ENCODE measurements at places on chromosomes 11 and 22. TPM values are rescaled to one million over a fixed set of nuclear protein-coding genes. Genes with fewer than 3 reads are reported as not detected.

GRCh38 chr22:18991821-18992442 lies 55.8 kb upstream of the PRODH start:
- no peak for DNase-seq

DNA sequence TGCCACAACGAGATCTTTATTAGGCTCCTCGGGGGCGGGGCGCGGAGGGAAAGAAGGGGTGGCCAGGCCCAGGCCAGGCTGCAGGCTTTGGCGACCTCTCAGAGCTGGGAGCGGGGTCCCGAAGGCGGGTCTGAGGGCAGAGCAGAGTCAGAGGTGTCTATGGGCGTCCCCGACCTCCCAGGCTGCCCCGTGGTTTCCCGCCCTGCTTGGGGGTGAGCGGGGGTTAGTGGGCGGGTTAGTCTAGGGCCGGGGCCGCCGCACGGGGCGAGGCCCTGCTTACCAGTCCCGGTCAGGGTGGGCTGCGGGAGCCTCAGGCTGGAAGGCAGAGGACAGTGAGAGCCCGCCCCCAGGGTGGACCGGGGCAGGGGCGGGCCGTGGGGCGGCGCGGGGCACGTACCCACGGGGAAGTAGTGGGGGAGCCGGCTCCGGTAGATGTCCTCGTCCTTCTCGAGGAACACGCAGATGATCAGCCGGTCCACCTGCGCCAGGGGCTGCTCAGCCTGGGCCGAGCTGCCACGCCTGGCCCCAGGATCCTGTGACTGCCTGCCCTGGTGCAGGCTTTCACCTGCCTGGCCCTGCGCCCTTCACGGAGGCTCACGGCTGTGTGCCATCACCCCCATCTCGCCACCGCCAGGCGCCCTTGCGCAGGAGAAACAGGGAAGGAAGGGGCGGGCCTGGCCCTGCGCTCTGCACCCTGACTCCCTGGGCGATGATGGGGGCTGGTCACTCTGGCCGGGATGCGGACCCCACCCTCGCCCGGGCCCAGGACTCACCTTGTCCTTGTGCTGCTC lies 12.5 kb downstream of the OTUB1 start:
- no peak for DNase-seq

- DNase-seq, result no peak
These were observed 444.9 kb downstream of the TBC1D22A start for GRCh38 chr22:47207387-47207786.

DNA sequence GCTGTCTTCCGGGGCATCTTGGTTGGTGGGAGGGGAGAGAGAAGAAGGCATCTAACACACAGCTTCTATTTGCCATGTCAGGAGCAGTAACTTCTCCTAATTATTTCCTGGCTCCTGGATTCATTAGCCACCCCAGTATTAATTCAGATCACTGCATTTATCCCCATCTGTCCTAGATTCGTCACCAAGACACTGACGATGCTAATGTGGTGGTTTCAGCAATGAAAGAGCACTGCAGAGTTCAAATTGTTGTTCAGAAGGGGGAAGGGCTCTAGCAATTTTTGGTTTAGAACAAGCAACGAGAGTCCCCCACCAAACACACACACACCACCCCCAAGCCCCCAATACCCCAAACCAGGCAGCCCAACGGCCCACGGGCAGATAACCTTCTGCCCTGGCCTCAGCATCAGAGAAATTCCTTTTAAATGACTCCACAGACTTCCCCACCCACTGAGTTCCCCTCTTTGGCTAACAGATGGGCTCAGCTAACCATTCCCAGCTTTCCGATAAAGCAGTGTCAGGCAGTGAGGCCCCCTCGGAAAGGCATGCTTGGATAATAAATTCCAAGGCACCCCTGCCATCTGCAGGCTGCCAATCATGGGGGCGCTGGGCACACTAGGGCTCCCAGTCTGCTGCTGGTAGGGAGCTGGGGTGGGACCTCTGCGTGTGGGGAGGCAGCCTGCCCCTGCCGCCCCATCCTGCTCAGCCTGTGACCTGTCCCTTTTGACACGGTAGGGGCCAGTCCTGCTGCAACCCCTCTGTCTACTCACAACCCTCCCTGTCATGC lies 453.5 kb downstream of the MIAT start:
- DNase-seq, result no peak

NRXN2 gene
- polyA plus RNA-seq, result 32.6 TPM

DNA sequence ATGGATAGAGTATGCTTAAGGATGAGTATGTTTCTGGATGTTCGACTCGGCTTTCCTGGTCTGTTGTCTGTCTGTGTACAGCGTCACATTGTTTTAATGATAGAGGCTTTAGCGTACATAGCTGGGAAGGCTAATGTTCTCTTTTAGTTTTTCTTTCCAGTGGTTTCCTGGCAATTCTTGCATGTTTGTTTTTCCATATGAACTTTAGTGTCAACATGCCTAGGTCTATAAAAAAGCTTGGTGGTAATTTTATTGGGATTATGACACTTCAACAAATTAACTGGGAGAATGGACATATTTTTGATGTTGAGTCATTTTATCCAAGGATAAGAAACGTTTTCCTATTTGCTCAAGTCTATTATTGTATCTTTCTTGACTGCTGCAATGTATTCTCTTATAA lies 17.6 kb downstream of the F2 start:
- DNase-seq, result no peak

DNA sequence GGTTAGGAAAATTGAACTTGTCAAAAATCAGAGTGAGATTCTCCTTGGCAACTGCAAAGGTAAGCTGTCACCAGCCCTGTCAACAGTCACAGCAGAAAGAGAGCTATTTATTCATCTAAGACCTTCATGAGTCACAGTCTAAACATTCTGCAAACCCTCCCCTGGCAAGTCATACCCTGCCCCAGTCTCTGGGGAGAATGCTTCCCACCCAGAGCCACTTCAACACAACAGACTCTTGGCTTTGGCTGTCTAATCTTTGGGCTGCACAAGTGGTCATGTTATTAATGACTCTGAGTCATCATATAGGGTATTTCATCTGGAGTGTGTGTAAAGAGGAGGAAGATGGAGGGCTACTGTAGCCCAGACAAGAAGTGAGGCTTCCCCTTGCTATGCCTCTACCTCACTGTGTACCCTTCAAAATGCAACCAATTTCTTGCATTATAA lies 153.4 kb downstream of the CCDC34 start:
- no peak for DNase-seq

UBQLNL gene
- polyA plus RNA-seq, result 0.22 TPM

KRTAP5-8 gene
- polyA plus RNA-seq, result not detected

OR8K1 gene
- not detected for polyA plus RNA-seq

DNA sequence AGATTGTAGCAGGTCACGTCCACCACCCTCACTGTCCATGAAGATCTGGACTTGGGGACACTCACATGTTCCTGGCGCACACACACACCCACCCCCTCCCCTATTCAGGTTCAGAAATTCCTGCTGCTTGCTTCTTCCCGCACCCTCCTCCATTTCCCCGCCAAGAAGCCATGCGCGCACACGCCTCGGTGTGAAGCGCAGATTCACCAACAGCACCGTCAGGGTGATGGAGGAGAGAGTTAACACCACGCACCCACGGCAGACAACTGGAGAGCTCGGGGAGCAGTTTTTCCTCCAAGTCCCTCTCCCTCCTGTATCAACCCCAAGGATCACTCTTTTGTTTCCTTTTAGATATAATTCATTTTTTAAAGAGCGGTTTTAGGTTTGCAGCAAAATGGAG lies 113.4 kb downstream of the BCR start:
- no peak for DNase-seq

DNA sequence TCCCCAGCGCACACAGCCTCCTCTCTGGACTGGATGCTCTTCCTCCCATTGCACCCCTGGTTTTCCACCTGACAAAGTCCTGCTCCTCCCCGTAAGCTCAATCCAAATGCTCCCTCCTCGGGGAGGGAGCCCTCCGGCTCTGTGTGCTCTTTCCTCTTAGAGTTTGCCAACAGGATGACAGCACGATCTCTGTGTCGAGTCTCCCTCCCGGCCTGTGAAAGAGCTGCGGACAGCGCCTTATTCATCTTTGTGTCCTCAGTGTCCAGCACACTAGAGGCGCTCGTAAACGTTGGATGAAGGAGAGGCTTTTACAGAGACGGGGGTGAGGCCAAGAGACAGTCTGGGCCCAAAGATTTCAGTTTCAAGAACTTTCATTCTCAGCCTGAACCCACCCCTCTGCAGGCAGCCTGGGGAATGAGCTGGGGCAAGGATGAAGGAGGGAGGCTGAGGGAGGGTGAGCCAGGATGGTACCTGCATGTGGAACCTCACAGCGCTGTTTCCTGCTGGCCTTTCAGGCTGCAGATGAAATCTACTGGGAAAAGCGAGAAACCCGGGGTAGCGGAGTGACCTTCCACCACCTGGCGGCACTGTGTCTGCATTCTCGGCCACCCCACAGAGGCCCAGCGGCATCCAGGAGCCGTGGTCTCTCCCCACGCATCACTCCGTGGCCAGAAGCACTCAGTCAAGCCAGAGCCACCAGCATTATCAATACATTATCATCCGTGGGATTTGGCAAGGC lies 8.5 kb upstream of the TMPRSS4 start:
- DNase-seq, result no peak

GRCh38 chr22:32602154-32602553 lies 127.5 kb downstream of the FBXO7 start:
- DNase-seq, result no peak

GRCh38 chr22:25153961-25154666 lies 45.5 kb upstream of the CRYBB3 start:
- DNase-seq, result no peak

DNA sequence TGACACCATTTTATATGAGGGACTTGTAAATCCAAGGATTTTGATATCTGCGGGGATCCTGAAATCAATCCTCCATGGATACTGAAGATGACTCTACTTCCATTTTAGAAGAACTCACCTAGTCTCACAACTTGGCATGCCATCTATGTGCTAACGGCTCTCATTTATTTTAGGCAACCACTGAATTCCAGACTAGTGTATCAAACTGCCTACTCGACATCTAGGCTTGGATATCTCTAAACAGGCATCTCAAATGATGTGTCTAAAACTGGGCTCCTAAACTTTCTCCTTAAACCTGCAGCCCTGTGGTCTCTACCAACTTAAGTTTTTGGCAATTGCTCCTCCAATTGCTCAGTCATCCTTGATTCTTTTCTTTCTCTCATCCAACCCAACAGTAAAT lies 31.2 kb upstream of the CLNS1A start:
- no peak for DNase-seq

DNA sequence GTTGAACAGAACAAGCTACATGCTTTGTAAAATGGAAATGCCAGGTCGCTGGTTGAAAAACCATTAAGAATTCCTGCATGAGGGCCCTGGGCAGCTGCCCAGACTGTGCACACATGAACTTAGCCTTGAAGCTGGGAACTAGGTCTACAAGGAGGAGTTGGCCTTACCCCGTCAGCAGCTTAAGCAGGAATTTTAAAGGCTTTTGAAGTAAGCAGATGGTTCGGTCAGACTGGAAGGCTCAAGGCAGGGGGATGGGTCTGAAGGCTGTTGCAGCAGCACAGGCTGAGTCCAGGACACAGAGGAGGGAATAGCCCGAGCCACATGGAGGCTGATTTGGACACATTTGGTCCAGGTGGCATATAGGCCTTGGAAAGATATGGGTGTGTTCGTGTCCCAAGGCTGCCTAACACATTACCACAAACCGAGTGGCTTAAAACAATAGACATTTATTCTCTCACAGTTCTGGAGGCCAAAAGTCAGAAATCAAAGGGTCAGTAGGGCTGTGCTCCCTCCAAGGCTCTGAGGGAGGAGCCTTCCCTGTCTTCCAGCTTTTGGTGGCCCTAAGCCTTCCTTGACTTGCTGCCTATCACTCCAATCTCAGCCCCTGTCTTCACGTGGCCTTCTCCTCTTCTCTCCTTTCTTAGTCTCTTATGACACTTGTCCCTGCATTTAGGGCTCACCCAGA lies 11.6 kb downstream of the LIF start:
- DNase-seq, result peak; percentile 67

PCSK7 gene
- polyA plus RNA-seq, result 28.8 TPM

GRCh38 chr11:66230156-66230555 lies 38.3 kb upstream of the RAB1B start:
- no peak for DNase-seq

DNA sequence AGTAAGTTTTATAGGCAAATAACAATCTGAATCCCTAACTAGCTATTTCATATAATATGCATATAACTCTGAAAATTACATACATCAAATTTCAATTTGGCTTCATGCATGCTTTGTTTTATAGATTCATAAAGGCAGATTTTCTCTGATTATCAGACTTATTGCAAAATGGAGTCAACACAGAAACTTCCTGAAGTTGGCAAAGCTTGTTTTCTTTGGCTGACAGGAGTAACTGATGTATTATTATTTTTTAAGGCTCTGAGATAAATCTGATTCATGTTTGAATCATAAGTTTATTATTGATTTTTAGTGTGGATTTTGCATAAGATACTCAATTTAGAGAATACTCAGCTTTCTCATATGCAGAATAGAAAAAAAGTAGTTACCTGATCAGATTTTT lies 356.3 kb upstream of the CCDC90B start:
- DNase-seq, result no peak
